ENCODE measurements at places on chromosomes 3 and 15.
A peak's percentile ranks its signal among the peaks of the same experiment; 100 is the strongest.

- no peak for DNase-seq
Observed at GRCh38 chr3:172538368-172539151, 15.3 kb upstream of the TNFSF10 start.

DNA sequence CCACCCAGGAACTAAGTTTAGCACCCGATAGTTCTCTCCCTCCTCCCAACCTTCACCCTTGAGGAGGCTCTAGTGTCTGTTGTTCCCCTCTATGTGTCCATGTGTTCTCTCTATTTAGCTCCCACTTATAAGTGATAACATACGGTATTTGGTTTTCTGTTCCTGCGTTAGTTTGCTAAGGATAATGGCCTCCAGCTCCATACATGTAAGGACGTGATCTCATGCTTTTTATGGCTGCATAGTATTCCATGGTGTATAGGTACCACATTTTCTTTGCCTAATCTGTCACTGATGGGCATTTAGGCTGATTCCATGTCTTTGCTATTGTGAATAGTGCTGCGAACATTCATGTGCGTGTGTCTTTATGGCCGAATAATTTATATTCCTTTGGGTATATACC lies 66.9 kb upstream of the TRA2B start:
- DNase-seq, result no peak

DNA sequence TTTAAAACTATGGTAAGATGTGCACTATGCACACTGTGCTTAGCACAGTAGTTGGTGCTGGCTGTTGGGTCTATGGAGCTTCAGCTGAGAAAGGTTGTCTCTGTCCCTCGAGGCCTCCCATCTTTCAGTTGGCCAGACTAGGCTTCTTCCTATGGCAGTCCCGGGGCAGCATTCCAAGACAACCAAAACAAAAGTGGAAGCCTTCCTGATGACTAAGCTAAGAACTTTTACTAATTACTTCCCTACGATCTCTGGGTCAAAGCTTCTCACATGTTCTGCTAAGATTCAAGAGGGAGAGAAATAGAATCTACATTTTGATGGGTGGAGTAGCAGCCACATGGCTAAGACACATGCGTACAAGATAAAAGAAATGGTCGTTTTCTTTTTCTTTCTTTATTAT lies 342.8 kb downstream of the TUSC7 start:
- DNase-seq, result no peak

DNA sequence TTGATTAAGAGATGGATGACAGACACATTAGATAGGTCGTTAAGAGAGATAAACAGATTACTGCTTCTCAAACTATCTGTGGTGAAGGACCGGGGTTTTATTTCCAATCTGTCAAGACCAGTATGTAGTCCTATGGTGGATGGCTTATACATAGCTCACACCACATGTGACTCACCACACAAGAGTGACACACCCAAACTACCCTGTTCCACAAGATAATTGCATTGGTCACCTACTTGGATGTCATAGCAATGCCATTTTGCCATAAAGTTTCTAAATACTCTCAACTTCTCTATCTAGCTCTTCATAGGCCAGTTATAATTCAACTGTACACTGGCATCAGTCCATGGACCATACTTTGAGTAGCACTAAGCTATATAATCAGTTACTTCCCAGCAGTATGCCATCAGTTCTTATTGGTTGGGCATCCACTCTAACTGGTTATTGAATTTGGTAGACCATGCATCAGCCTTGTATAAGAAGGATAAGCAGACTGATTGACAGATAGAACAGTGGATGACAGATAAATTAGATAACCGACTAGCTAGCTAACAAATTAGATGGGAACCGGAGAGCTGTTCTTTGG lies 11.6 kb downstream of the WWTR1 start:
- no peak for DNase-seq

DNA sequence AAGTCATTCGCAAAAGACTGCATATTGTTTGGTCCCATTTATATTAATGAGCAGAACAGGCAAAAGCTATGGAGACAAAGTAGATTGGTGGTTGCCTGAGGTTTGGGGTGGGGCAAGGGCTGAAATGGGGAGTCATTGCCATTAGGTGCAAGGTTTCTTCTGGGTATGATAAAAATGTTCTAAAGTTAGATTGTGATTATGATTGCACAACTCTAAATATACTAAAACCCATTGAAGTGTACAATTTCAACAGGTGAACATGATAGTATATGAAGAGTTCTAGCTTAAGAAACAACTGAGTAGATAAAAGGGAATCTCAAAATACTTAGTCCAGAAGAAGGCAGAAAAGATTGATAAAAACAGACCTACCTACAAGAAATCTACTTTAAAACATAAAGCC lies 56.7 kb downstream of the PAK2 start:
- no peak for DNase-seq

- DNase-seq, result no peak
Observed at GRCh38 chr3:52848617-52849016, 13.8 kb upstream of the MUSTN1 start.

- DNase-seq, result no peak
Observed at GRCh38 chr15:74306781-74307217, 60.6 kb downstream of the CYP11A1 start.

- no peak for DNase-seq
Observed at GRCh38 chr3:177771780-177772179, 574.5 kb upstream of the TBL1XR1 start.

GRCh38 chr15:77352887-77353286 lies 67.0 kb downstream of the PEAK1 start:
- DNase-seq, result no peak

DNA sequence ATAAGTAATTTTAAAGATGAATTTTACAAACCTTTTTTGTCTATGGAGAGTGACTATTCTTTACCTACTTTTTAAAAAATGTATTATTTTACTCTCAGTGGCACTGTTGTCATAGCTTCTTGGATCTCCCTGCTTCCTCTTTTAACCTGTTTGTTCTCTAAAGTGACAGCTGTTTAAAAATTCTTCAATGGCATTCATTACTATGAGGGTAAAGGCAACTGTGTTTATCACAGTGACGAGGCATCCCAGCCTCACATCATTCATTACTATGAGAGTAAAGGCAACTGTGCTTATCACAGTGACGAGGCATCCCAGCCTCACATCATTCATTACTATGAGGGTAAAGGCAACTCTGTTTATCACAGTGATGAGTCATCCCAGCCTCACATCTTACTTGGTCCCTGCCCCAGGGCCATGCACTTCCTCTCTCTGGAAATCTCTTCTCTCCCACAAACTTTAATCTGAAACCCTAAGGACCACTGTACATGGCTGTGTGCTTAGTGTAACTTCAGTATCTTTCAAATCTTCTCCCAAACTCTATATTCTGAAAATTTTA lies 101.7 kb upstream of the ZNF717 start:
- DNase-seq, result no peak

DNA sequence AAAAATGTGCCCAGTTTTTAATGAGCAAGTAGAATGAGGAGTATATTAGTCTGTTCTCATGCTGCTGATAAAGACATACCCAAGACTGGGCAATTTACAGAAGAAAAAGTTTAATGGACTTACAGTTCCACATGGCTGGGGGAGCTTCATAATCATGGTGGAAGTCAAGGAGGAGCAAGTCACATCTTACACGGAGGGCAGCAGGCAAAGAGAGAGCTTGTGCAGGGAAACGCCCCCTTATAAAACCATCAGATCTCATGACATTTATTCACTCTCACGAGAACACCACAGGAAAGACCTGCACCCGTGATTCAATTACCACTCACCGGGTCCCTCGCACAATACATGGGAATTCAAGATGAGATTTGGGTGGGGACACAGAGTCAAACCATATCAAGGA lies 111.7 kb upstream of the CNTN6 start:
- no peak for DNase-seq

DNA sequence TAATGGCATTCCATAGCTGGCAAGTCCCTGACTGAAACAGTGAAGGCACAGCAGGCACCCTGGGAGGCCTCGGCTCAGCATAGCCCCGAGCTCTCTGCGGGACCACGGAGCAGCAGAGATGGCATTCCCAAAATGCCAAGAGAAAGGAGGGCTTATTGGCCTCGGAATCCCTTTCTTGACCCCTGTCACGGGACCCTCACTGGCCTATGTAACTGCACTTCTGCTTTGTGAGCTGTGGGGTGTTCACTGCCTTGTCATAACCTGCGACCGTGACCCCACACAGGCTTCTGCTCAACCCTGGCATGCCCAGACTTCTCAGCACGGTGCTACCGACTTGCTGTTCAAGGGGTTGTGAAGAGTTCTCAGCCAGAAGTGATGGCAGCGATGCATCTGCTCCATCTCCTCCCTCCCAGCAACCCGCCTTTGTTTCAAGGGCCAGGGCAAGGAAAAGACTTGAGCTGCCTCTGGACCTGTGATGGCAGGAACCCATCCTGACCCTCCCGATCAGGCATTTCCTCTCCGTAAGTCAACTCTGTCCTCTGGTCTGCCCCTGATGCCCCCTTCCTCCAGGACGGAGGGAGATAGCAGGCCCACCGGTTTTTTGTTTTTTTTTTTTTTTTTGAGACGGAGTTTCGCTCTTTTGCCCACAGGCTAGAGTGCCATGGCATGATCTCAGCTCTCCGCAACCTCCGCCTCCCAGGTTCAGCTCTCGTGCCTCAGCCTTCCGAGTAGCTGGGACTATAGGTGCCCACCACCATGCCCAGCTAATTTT lies 30.5 kb downstream of the EHD4 start:
- no peak for DNase-seq

- peak; percentile 95 for DNase-seq
Observed at GRCh38 chr15:31236184-31237042, 90.2 kb upstream of the KLF13 start.

DNA sequence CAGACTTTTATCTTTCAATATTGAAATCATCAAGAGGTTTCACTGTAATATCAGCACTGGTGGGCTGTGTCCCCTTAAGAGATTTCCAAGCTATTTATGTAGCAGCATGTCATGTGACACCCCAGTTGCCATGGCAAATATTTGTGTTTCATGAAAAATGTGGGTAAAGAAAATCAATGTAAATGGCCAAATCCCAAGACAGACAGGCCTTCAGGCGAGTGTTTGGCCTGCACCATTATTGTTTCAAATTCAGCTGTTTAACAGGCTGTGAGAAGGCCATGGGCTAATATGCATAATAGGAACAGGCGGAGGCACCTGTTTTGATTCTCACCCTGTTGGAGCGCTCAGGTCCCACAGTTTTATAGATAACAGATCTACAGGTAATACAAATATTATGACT lies 104.2 kb downstream of the IQCH start:
- peak; percentile 53 for DNase-seq

DNA sequence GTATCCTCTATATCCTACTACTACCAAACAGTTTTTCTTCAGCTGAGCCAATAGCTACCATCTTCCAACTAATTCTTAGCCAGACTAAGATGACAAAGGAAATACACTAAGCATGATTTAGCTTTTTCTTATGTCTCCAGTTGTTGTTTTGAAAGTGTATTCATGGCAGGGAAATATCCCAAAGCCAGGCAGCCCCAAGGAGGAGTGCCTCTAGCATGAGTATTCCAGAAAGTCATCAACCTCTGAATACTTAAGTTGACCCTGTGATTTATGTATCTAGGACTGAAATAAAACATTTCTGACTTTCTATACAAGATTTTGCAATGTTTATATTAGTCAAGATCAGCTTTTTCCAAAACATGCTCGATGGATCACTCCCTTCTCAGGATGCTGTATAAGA lies 449.1 kb downstream of the IL5RA start:
- no peak for DNase-seq

DNA sequence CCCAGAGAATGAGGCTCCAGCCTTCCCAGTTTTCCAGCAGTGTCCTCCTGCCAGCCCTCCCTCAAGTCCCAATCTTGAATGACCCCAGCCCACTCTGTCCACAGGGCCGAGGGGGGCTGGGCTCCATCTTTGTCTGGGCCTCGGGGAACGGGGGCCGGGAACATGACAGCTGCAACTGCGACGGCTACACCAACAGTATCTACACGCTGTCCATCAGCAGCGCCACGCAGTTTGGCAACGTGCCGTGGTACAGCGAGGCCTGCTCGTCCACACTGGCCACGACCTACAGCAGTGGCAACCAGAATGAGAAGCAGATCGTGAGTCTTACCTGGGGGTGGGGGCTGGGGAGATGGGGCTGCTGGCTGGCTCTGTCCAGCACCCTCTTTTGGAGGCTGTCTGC lies 5.6 kb upstream of the FES start:
- DNase-seq, result no peak

DNA sequence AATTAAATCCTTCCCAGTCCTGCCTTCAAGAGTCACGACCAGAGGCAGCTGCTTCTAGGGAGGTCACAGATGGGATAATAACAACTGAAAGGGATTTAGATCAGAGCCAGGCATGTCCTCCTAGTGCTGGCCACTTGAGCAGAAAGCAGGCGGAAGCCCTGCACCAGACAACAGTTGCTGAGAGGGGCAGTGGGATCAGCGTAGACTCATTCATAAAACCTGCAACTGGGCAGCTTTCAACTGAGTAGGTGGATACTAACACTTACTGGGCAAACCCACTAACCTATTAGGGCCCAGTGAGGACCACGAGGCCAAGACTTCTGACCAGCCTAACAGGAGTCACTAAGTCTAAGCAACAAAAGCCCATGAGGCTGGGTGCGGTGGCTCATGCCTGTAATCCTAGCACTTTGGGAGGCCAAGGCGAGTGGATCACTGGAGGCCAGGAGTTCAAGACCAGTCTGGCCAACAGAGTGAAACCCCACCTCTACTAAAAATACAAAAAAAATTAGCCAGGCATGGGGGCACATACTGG lies 67.0 kb downstream of the DAPK2 start:
- no peak for DNase-seq

GRCh38 chr3:197847866-197848401 lies 56.9 kb downstream of the LRCH3 start:
- DNase-seq, result peak; percentile 12

GRCh38 chr3:43213631-43214030 lies 72.7 kb upstream of the SNRK start:
- DNase-seq, result no peak

- no peak for DNase-seq
Observed at GRCh38 chr15:39028069-39028468, 463.5 kb upstream of the RASGRP1 start.

- peak; percentile 15 for DNase-seq
Observed at GRCh38 chr15:44798826-44799225, 62.5 kb downstream of the TRIM69 start.

GRCh38 chr3:115708540-115708939 lies 85.2 kb downstream of the GAP43 start:
- DNase-seq, result no peak

- DNase-seq, result no peak
Observed at GRCh38 chr3:21643752-21644151, 107.3 kb downstream of the ZNF385D start.

GRCh38 chr3:179943117-179943880 lies 93.4 kb downstream of the PEX5L start:
- no peak for DNase-seq
